NCI-H2029 (cell line): ENCODE measurements at places on chromosomes 16 and 17.
A peak's percentile ranks its signal among the peaks of the same experiment; 100 is the strongest.

DNA sequence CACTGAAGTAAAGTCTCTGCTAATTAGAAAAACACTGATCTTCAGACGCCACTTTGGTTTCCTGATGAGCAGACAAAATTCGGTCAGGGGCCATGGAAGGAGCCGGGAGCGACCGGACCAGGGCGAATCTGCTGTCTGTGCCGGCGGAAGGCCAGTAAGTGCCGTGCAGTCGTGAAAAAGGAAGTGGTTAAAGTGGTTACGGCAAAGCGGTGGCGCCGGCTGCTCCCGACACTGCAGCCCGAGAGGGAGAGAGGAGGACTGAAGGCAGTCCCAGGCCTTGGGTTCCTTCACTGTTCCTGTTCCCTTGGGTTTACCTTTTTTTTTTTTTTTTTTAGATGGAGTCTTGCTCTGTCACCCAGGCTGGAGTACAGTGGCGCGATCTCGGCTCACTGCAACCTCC lies 17.3 kb upstream of the HEXD start:
- no peak for DNase-seq

- DNase-seq: no peak
These were observed 61.2 kb upstream of the CCL1 start for GRCh38 chr17:34423978-34424813.

GRCh38 chr16:66263168-66263972 lies 103.1 kb upstream of the CDH5 start:
- DNase-seq: no peak

GRCh38 chr17:2191785-2192184 lies 111.8 kb downstream of the SMG6 start:
- no peak for DNase-seq

GRCh38 chr16:88569614-88569984 lies 604 bp upstream of the ZC3H18 start:
- no peak for DNase-seq

GRCh38 chr16:84390131-84390785 lies 21.9 kb downstream of the ATP2C2 start:
- no peak for DNase-seq

GRCh38 chr16:9053006-9053601 lies 38.3 kb upstream of the HAPSTR1 start:
- DNase-seq: peak; percentile 37

DNA sequence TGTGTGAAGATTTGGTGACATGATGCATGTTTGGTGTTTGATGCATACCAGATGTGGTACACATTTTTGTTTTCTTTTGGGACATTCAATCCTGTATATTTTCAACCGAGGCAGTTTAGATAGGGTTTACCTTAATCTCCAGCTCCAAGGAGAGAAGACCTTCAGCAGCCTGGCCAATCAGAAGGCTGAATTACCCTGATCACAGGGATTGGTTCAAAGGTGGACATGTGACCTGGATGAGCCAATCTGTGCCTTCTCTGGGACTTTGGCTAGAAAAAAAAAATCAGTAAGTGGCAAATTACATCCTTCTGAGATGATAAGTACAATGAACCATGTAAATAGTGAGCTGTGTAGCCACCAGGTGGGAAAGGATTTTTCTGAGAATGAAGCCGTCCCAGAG lies 205.1 kb downstream of the SHISA9 start:
- DNase-seq: no peak

DNA sequence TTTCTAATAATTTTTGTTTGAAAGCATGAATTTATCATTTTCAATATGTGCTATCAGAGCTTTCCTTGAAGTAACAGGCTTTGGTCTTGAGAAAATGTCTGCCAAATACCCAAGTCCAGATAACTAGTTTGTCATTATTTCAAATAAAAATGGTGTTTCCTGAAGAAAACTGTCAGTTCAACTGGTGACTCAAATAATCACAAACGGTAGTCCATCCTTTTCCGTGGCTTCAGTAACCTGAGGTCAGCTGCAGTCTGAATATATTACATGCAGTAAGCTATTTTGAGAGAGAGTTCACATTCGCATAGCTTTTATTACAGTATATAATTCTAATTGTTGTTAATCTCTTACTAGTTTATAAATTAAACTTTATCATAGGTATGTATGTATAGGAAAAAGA lies 9.3 kb downstream of the SAP30BP start:
- no peak for DNase-seq

DNA sequence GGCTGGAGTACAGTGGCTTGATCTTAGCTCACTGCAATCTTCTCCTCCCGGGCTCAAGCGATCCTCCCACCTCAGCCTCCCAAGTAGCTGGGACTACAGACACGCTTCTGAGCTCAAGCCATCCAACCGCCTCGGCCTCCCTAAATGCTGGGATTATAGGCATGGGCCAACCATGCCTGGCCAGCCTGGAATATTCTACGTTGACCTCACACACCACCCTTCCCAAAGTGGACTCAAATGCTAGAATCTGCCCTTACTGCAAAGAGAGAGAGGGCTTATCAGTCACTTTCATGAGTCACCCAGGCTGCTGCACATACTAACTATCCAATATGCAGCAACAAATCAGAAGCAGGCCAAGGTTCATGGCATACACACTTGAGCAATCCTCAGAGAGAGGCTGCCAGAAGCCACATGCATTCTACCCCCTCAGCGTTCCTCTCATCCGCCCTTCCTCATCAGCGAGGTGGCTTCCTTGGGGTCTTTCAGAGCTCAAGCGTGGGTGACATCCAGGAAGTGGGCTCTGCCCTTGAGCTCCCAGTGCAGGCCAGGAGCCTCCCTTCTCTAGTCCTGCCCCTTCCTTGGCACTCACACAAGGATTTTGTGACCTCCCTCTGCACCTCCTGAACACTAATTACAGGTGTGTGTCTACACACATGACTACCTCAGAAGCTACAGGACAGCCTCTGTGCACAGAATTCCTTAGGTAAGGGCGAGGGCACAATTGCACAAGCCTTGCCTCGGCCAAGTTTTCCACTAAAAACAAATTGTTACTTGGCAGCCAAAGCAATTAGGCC lies 24.8 kb upstream of the SIAH1 start:
- DNase-seq: no peak

DNA sequence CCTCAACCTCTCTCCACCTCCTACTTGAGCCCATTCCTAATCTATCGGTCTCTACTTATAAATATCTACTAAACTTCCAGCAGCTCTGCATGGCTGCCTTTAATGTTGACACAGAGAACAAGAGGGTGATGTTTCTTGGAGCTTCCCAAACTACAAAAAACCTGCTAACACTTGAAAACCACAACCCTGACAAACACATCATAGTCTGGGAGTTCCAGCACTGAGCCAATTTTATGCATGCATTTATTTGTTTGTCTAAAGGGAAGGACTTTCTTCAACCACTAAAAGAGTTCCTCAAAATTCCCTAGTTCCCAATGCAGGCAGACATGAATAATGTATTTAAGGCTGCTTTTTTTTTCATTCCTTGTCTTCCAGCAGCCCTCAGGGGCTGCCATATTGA lies 331.8 kb upstream of the XYLT1 start:
- DNase-seq: no peak

DNA sequence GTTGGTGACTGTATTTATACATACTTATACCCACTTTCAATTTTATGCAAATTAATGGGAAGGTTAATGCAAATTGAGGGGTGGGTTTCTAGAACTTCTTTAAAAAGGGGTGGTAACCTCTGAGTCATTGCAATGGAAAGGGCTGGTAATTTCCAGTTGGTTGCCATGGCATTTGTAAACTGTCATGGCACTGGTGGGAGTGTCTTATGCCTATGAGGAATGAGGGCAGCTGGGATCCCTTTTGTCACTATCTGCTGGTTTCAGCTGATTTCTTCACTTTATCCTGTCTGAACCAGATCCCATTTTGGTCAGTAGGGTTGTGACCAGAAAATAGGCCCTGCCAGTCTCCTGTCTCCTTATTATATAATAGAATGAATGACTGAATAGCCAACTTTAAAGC lies 1006.7 kb upstream of the GOT2 start:
- no peak for DNase-seq

DNA sequence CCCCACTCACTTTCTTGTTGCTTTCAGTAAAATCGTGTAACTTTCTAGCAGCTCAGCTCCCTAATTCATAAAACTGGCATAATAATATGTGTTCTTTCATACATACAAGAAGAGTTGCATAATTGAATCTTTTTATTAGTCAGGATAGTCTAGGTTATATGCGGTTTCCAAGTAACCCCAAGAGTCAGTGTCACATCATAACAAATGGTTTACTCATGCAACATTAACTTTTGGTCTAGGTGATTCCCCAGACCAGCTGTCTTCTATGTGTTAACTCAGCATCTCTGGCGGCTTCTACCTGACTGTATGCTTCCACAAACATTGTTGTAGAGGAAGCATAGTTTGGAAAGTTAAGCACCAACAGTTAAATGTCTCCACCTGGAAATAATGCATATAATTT lies 1000.4 kb downstream of the CDH11 start:
- no peak for DNase-seq

GRCh38 chr17:8964801-8965393 lies 610 bp downstream of the PIK3R5 start:
- no peak for DNase-seq

GRCh38 chr17:76542566-76542971 lies 2.7 kb downstream of the PRCD start:
- no peak for DNase-seq
